ENCODE measurements at places on chromosomes 4 and X.
A peak's percentile ranks its signal among the peaks of the same experiment; 100 is the strongest.

- DNase-seq: no peak
Measured at GRCh38 chr4:144734522-144734921, 88.6 kb downstream of the HHIP start.

- DNase-seq: no peak
Measured at GRCh38 chr4:87516683-87517082, 12.5 kb downstream of the SPARCL1 start.

DNA sequence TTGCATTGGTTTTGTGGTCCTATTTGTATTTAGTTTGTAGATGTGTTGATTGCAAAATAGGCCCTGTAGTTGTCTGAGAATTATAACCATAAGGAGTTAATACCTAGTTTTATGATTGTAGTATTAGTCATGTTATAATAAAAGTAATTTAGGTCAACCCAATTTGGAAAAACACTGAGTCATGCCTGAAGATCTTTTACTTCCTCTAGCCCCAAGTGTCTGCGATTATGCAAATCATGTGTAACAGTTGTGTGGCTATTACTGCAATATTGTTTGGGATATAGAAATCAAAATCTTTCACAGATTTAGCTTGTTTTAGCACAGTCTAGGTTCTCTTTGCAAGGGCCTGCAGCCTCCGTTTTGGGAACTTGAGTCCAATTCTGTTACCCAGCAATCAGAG, 12.6 kb downstream of the SRD5A3 start:
- DNase-seq: peak; percentile 78

DNA sequence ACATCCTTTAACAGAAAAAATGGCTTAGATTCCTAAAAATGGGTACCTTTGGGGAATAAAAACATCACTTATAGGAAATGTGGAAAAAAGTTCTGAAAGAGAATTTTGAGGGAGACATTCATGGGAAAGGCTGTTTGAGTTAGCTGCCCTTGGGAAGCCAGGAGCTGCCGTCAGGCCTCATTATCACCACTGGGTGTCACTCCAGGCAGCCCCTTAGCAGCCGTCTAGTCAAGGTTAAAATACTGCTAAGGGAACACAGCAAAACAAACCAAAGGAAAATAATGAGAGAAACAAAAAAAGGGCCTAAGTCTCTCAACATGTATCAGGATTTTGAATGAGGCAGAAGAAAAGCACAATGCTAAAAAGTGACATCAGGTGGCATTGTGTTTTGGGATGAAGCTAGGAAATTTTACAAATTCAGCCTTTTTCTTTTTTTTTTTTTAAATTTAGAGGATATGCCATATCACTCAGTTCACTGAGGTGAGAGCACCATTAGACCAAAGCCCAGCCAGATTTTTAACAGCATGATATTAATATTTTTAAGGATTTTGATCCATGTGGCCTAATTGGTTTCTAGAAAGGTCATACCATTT, 235.3 kb downstream of the GPAT3 start:
- peak; percentile 59 for DNase-seq

- DNase-seq: peak; percentile 82
Measured at GRCh38 chrX:37753384-37753783, 26.5 kb upstream of the CYBB start.

GRCh38 chr4:155891058-155891457, 12.4 kb upstream of the TDO2 start:
- no peak for DNase-seq

- DNase-seq: peak; percentile 83
Measured at GRCh38 chr4:124631760-124632159, 80.8 kb downstream of the ANKRD50 start.

GRCh38 chr4:87017580-87018342, 83.0 kb downstream of the AFF1 start:
- peak; percentile 93 for DNase-seq

DNA sequence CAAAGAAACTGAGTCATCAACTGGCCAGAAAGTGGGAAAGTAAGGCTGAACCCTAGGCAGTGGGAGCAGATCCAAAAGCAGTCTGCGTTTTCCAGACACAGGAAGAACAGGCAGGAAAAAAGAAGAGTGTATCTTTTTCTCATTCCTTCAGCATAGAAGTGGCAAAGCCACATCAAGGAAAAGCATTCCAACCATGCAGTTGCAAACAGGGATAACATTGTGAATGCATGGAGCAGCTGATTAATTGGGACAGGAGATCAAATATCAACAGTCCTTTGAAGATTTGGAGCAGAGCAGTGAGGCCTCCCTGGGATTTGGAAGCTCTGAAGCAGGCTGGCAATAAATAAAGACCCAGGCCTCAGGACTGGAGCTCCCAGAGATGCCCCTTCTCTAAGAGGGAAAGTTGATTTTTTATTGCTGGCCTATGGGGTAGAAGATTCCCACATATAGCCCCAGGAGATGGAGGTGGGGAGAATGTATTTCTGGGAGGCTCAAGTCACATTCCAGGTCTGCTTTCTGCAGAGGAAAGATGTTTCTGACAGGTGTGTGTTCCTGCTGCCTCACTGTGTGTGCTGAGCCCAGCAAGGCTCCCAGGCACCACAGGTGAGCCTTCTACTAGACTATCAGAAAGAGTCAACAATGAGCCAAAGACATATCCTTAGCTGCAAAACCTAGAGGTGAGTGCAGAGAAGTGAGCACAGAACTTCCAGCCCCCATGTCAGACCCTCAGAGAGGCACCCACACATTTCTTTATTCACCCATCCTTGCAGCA, 222.5 kb downstream of the RAB28 start:
- DNase-seq: no peak

- DNase-seq: peak; percentile 69
Measured at GRCh38 chrX:15744181-15744867, 6.3 kb downstream of the CA5B start.

GRCh38 chr4:57200799-57201327, 90.7 kb upstream of the IGFBP7 start:
- DNase-seq: no peak

GRCh38 chr4:67651536-67651935, 49.4 kb downstream of the UBA6 start:
- DNase-seq: no peak

GRCh38 chrX:140733766-140734342, 24.3 kb downstream of the LINC00632 start:
- DNase-seq: peak; percentile 52
